Activated CD4-positive, alpha-beta T cell treated with anti-CD3 and anti-CD28 coated beads, Interleukin-2, amount 50 U/mL, for 48 hours (primary cell): ENCODE measurements at places on chromosomes 5 and 9.

GRCh38 chr5:139312075-139312474, 18.5 kb downstream of the MATR3 start:
- DNase-seq = no peak

DNA sequence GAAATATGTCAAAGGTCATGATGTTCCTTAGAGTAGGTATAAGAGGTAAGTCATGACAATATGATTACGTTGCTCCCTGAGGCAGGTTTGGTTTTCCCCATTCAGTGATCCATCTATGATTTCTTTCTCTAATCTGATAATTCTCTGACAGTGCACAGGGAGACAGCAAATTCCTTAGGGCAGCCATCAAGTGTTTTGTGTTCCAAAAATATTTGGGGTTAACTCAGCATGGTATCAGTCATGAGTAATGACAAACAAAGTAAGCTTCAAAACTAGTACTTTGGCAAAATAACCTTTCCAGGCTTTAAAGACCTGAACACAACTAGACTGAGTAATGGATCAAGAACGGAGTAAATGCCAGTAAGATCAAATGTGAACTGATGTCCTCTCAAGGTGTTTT, 55.3 kb upstream of the SPATA31E1 start:
- no peak for DNase-seq

GRCh38 chr5:68110894-68111293, 104.7 kb upstream of the PIK3R1 start:
- DNase-seq = no peak

GRCh38 chr5:82982846-82983245, 94.3 kb downstream of the TMEM167A start:
- DNase-seq = no peak

GRCh38 chr5:135641319-135641718, 62.5 kb upstream of the CXCL14 start:
- DNase-seq = no peak

DNA sequence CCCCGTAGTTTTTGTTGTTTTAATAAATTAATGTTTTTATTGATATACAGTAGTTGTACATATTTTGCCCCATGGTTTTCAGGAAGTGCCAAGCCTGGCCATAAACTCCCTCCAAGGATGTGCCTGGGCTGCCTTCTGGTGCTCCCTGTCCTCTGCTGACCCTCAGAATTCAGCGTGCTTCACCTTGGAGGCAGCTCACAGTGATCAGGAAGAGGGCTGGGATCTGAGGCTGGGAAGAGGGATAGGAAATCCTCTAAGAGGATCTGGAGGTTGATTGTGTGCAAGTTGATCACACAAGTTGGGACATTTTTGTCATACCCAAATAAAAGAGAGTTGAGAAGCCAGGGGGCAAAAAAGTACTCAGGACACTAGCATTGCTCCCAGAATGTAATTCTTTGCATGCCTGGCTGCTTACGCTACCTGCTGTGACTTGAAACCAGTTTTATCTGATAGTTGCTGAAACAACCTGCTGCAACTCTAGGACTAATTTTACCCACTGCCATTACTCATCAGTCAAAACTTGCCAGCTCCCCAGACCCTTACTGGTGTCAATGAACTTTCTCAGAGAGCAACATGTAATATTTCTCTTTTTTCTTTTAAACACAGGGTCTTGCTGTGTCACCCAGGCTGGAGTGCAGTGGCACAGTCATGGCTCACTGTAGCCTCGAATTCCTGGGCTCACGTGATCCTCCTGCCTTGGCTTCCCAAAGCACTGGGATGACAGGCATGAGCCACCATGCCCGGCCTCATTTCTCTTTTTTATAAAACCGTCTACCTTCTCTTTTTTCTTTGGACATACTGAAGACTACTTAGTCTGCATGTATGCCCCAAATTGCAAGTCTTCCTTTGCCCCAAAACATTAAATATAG, 29.0 kb downstream of the PDE6A start:
- no peak for DNase-seq
